ENCODE measurements at places on chromosomes 16 and 17.

GRCh38 chr16:87881324-87882200 is 12.3 kb upstream of the SLC7A5 start:
- no peak for DNase-seq

DNA sequence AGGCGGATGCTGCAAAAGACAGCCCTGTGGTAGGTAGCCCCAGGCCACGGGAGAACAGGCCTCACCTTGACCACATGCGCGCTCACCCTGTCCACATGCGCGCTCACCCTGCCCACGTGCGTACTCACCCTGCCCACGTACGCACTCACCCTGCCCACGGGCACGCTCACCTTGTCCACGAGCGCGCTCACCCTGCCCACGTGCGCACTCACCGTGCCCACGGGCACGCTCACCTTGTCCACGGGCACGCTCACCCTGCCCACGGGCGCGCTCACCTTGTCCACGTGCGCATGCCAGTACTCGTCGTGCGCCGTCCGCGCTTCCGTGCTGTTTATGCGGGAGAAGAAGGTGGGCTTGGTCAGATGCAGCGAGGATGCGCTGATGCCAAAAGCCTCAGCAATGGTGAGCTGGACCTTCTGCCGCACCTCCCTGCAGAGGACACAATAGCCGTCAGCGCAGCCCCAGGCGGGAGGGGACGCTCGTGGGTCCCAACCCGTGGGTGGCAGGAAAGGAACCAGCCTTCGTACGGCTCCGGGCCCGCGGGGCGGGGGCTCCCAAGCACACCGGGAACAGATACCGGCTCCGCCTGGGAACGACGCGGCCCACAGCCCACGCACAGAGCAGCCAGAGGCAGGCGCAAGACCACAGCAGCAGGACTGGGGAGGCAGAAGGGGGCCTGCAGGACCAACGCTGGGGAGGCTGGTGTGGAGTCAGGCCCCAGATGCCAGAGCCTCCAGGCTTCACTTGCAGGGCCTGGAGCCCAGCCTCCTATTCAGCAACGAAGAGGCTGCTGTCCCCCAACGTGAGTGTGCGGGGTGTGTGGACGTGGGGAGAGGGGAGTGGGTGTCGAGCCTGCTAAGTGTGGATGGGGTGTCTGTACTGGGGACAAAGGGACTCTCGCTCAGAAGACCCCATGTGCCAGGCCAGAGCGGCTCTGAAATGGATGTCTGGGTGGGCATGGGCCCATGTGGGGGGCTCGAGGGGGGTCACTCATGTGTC is 14.2 kb upstream of the HEXD start:
- no peak for DNase-seq

GRCh38 chr17:82414548-82415281 is 3.4 kb upstream of the HEXD start:
- peak; percentile 84 for DNase-seq

DNA sequence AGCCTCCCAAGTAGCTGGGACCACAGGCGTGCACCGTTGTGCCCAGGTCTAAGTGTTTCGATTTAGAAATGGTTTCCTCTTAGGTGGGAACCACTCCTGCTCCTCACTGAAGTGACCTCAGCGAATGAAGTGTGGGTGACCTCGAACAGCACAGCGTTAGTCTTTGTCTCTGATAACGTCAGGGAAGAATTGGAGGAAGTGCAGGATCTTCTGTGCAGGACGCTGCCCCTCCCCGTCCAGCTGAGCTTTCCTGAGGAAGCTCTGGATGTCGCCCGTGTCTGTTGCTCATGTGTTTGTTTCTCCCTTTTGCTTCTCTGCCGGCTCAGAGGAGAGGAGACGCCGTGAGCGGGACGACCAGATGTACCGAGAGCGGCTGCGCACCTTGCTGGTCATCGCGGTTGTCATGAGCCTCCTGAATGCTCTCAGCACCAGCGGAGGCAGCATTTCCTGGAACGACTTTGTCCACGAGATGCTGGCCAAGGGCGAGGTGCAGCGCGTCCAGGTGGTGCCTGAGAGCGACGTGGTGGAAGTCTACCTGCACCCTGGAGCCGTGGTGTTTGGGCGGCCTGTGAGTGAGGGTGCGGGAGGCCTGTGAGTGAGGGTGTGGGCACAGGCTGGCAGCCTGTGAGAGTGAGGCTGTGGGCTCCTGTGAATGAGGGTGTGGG is 15.6 kb downstream of the SPG7 start:
- DNase-seq = no peak

DNA sequence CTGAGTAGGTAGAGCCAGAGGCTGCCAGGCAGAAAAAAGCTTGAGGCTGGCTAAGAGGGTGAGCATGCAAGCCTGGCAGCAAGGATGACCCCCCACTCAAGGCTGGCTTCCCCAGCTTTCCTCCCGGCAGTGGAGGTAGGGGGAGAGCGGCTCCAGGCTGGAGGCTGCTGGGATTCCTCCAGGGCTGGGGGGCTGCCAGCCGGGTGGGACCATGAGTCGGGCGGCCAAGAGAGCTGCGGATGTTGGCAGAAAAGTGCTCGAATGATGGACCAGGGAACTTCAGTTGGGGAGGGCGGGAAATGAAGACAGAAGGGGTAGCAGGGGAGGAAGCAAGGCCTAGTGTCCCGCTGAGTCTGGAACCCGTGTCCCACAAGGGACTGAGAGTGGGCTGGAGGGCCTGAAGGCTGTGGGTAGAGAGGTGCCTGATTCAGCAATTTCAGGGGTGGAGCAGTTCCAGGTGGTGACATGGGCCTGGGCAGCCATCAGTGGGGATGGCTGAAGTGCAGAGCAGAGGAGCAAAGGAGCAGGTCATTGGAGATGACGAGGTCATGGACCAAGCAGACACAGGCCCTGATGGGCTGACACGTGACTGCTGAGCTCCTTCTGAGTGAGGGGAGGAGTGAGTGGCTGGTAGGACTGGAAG is 20.3 kb downstream of the HSD11B2 start:
- no peak for DNase-seq

DNA sequence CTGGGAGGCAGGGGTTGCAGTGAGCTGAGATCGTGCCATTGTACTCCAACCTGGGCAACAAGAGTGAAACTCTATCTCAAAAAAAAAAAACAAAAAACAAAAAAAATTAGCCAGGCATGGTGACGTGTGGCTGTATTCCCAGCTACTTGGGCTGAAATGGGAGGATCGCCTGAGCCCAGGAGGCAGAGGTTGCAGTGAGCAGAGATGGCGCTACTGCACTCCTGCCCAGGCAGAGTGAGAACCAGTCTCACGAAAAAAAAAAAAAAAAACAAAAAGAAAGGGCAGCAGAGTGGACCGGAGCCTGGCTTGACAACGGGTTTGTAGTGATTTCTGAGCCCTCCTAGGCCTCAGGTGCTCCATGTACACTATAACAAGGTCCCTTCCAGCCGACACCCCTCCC is 33.1 kb downstream of the PEMT start:
- no peak for DNase-seq

- DNase-seq = no peak
Observed at GRCh38 chr16:9859701-9860327, 322.4 kb downstream of the GRIN2A start.

- no peak for DNase-seq
Observed at GRCh38 chr16:61926766-61927165, 109.5 kb downstream of the CDH8 start.

DNA sequence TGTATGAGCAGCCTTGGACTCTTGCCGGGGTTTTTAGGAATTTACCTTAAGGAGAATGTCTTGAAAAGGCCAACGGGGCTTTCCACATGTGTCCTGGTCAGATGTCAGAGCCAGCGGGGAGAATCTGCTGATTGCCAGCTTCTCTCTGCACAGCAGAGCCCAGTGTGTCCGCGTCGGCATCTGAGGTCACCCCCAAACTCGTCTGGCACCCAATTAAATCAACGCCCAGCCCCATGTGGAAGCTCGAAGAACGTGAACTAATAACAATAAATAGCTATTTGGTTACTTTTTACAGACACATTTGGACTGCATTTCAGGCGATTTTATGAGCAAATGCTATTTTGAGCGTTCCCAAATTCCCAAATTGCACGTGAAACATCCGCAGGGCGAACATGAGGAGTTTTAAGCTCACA is 303.5 kb downstream of the FOXL1 start:
- DNase-seq = no peak

DNA sequence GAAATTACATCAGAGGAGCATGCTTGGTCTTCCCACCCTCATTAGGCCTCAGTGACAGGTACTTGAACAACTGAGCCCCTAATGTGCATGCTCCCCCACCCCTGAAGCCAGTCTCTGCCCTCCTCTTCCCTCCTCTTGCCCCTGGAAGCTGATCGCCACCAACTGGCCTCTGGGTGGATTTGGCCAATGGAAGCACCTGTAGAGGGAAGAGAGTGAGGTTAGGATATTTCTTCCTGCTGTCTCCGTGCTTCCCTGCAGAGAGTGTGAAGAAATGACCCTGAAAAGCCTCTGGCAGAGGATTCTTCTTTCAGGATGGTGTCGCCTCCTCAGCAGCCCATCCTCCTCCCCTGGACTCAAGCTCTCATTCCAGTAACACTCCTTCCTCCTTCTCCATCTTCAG is 5.9 kb upstream of the CBLN1 start:
- no peak for DNase-seq

- DNase-seq = no peak
Observed at GRCh38 chr17:15659663-15660062, 24.4 kb downstream of the TRIM16 start.

GRCh38 chr17:3685174-3685573 is 10.8 kb downstream of the P2RX5 start:
- no peak for DNase-seq

- DNase-seq = no peak
Observed at GRCh38 chr17:30921544-30922196, at the start of gene ADAP2. ADAP2 (plus strand) TSS chr17:30921945; CDS start chr17:30922015, 70 bp downstream.

DNA sequence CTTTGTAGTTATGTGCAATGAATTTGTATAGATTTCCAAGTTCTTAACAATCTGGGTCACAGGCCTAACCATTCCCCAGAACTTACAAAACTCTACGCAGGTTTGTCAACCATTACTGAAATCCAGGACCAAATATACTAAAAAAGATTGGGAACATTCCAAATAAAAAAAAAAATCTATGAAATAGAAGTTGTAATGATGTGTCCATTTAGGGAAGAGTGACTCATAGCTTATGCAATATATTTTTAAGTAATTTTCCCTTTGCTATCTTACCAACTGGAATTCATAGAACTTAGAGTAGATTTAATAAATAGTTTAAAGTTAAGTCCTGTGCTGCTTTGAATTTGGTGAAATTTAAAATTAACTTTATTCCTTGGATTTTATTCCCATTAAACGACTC is 393.2 kb downstream of the PMP22 start:
- no peak for DNase-seq

- no peak for DNase-seq
Observed at GRCh38 chr16:89687092-89687940, 827 bp downstream of the CDK10 start.

DNA sequence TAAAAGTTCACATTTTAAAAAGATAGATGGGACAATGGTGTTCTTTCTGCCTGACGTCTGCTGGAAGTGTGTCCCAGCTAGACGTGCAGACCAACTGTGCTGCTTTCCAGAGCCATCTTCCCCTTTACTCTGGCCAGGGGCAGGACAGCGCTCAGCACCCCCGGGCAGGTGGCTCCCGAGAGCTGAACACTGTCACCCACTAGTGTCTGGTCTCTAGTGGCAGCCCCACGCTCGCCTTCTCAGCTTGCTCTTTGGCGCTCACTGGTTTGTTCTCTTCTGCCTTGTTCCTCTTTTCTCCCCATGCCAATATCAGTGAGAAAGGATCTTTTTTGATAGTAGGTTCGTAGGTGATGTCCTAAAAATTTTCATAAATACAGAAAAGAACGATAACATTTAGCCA is 25.7 kb downstream of the ZC3H18 start:
- no peak for DNase-seq

DNA sequence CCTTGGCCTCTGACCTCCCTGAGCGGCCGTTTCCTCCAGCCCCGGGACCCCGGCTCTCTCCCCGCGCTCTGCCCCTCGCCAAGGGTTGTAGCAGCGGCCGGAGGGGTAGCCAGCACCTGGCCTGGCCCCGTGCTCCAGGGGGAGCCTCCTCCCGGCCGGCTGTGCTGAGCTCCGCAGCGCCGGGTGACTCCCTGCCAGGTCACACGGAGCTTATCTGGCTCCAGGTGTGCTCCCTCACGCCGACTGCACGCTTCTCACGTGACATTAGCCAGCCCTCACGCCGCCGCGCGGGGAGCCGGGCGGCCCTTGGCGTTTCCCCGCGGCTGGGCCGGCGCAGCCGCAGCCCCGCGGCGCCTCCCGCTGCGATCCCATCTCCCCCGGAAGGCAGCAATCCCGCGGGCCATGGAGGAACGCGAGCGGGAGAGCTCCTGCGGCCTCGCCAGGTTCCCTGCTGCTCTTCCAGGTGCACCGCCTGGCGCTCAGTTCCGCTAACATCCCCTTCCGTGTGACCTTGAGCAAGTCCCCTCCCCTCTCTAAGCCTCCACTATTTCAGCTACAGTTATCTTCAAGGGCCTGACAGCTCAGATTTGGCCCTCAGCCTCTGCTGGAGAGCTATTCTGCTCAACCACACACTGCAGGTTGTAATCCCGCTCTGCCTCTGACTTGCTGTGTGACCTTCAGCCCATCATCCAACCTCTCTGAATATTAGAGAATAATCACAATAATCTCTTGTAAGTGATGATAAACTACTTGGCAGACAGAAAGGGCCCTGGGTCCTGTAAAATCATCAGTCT is 3.4 kb downstream of the MYO18A start:
- DNase-seq = no peak

GRCh38 chr17:31308372-31309334 is 5.2 kb downstream of the EVI2B start:
- DNase-seq = no peak

DNA sequence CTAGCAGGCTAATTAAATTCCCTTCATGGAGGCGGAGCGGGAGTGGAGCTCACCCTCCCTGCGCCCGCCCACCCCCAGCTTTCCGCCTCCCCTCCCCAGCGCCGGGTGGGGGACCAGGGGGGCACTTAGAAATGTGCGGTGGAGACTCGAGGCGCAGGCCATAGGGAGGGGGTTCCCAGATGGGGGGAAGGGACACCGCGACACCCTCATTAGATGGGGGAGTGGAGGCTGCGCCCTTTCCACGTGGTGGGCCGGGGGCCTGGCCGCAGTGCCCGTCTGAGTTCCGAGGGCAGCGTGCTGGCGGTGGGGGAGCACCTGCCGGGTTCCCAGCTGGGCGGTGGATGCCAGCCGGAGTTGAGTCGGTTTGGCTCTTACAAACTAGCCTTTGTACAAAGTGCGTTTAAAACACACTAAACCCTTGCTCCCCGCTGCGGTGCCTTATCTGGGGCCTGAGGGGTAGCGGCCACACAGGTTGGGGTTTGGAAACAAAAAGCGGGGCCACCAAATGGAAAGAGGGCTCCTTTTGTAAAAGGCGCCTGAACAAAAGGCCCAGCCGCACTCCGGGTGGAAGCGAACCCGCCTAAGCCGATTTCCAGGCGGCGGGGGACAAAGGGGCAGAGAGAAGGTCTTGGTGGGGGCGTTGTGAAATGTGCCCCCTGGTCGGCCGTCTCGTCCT is 1.4 kb downstream of the GSE1 start:
- DNase-seq = no peak

- DNase-seq = no peak
Observed at GRCh38 chr17:17701112-17701511, 19.9 kb downstream of the RAI1 start.

GRCh38 chr17:42307362-42307927 is 19.1 kb downstream of the STAT5A start:
- DNase-seq = no peak

- DNase-seq = no peak
Observed at GRCh38 chr16:81649561-81650184, 129.4 kb upstream of the PLCG2 start.
